T47D (cell line): ENCODE measurements at places on chromosomes 6 and 20.

DNA sequence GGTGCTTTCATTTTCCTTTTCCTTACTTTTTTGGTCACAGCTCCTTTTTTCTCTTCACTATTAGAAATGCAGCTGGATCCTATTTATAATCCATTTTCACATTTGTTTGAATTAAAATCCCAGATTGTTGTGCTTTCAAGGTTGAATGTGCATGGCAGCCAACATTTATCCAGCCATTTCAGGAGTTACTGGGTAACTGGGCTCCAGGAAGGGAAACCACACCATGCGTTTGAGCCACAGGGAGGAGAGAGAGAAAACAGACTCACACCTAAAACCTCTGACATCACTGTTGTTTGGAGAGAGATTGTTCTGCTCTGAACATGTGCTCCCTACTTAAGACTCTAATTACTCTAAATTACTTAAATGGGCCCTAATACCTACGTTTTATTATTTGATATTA is 173.4 kb downstream of the BMP2 start:
- no peak for DNase-seq

DNA sequence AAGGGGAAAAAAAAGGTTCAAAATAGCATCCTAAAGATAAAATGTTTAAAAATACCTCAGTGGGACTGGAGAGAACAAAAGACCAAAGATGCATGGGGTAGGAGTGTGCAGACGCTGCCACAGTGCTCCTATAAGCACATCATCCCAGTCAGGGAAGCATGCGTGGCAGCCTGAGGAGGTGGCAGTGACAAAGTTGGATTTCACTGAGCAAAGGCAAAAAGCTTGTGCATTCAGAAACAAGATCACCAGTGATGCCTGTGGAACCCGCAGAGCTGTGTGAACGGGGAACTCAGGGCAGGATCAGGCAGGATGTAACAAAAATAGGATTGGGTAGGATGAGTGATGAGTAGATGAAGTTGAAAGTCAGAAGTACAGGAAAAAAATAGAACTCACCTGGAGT is 116.1 kb downstream of the RIMS1 start:
- no peak for DNase-seq

DNA sequence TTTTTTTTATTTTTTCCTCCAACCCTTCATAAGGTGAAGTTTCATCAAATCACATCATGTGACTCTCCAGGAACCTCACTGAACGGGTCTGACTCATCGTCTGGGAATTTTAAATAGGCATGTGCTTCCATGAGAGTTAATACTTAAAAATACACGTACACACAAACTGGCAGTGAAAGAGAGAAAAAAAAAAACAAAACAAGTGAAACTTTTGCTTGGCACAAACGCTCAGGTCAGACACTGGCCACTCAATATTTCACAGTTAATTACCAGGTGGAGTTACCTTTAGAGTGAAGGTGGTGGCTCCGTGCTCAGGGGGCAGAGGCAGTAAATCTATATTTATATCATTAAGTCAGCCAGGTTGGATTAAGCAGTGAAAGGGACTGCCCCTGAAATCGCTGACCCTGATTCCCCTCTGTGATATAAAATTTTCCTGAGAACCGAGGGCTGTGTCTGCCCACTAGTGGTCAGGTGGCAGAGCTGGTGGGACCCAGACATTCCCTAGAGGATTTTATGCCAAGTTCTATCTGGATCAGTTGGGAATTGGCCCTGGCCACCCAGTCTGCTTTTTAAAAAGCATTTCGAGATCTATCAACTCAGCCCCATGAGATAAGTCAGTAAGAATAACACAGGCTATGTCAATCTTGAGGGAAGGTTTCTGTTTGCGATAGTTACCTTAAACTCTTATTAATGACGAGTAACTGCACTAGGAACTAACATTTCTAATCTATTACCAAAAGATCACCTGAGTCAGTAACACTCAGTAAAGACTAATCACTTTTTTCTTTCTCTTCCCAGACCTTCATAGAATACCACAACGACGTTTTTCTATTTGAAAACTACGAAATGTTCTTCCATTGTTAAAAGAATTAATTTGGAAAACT is 259.1 kb downstream of the HDGFL1 start:
- peak; percentile 39 for DNase-seq

DNA sequence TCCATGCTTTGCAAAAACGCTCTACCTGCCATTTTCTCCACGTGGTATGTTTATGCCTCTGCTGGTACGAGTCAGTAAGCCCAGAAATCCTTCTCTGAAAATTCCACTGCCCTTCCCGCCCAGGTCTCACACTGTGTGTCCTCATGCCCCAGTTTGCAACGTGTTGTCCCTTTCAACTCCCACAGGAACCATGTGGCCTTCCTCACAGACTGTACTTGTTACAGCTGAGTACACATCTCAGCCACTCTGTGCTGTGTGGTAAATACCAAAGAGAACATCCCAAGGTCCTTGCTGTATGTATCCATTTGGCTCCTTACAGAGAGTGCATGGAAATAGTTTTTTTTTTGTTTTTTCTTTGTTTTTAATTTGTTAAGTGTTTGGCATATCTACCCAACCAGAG is 56.9 kb downstream of the RTN4IP1 start:
- DNase-seq: no peak

DNA sequence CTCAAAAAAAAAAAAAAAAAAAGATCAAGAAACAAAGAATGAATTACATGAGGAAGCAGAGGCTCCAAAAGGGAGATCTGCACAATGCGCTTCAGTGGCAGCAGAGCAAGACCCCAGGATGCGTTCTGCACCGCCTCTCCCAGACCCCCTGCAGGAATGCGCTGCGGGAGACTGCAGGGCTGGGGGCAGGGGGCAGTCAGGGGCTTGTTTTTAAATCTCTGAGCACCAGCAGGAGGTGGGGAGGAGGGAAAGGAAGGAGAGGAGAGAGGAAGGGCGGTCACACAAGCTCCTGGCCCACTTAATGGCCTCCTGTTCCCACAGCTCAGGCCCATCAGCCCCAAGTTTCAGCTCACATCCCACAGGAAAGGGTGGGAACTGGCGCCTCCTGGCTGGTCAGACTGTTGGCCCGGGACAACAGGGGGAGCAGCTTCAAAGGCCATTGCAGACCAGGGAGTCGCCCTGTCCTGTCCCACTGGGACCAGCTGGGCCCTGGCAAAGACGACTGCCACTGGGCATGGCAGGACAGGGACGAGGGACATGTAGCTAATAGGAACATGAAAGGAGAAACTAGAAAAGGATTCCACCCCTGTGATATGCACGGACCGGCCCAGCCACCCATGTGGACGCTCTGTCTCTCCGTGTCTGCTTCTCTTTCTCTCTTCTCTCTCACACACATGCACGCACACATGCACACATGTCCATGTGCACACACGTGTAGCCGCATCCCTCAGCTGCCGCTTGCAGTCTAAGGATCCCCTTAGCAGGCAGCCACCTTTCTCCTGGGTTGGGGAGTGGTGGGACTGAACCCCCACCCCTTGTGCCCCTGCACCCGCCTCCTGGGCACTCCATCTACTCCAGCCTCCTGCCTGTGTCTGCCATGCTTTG is 34.7 kb downstream of the TFEB start:
- no peak for DNase-seq

GRCh38 chr6:75481936-75482593 is 11.5 kb downstream of the FILIP1 start:
- no peak for DNase-seq

DNA sequence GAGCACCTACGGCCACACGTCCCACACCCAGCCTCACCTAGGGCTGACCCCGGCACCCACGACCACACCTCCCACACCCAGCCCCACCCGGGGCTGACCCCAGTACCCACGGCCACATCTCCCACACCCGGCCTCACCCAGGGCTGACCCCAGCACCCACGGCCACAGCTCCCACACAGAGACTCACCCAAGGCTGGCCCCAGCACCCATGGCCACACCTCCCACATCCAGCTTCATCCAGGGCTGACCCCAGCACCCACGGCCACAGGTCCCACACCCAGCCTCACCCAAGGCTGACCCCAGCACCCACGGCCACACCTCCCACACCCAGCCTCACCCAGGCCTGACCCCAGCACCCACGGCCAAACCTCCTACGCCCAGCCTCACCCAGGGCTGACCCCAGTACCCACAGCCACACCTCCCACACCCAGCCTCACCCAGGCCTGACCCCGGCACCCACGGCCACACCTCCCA is 36.7 kb downstream of the NINL start:
- DNase-seq: no peak

- DNase-seq: no peak
Observed at GRCh38 chr6:40879169-40879568, 159.9 kb downstream of the UNC5CL start.

DNA sequence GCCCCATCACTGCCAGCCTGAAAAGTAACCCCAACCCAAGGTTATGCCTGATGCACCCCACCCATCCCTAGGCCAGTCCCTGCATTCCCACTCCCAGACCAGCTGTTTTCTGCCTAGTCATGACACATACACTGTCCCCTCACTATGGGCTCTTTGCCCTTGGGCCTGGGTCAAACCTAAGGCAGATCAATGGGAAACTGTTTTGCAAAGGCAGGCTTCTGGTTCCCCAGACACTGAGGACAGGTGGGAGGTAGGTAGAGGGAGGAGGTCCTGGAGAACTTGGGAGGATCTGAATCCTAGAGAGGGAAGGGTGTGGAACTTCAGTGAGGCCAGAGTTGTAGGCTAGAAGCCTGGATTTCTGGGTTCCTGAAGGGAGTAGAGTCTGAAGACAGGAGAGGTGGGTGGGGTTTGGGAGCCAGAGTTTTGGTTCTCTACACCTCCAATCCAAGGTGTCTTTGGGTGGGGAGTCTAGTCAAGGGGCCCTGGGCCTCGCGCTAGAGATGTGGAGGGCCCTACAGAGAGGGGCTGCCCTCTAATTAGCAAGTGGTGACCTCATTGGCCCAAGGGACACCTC is 2.0 kb downstream of the CLIC1 start:
- no peak for DNase-seq

GRCh38 chr6:117263353-117263927 is 1.9 kb upstream of the VGLL2 start:
- DNase-seq: no peak

GRCh38 chr6:15995493-15995892 is 133.4 kb upstream of the MYLIP start:
- no peak for DNase-seq

GRCh38 chr20:23412026-23412425 is 9.3 kb downstream of the NAPB start:
- DNase-seq: peak; percentile 42
